ENCODE measurements at places on chromosomes 5 and 9.

DNA sequence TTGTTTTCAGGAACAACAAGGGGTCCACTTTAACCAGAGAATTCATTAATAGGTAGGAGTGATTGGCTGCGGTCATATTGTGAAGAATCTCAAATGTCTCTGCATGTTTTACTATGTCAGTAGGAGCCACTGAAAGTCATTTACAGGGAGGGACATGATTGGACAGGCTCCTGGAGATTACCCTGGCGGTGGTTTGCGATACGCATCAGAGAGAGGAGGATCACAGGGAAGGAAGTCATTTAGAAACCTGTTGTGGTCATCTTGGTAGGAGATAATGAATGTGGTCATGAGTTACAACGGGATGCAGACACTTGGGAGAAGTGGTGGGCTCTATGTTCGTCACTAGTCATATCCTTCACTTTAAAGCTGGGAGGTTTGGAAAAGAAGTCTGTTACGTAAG is 262.8 kb downstream of the FAM114A2 start:
- DNase-seq: no peak

GRCh38 chr9:22731786-22732185 is 285.2 kb downstream of the DMRTA1 start:
- no peak for DNase-seq

GRCh38 chr9:8221462-8221861 is 421.9 kb upstream of the DMAC1 start:
- DNase-seq: no peak

GRCh38 chr9:130732793-130733221 is 39.2 kb downstream of the EXOSC2 start:
- DNase-seq: no peak

- DNase-seq: no peak
Measured at GRCh38 chr9:137645211-137645610, 26.4 kb downstream of the EHMT1 start.

DNA sequence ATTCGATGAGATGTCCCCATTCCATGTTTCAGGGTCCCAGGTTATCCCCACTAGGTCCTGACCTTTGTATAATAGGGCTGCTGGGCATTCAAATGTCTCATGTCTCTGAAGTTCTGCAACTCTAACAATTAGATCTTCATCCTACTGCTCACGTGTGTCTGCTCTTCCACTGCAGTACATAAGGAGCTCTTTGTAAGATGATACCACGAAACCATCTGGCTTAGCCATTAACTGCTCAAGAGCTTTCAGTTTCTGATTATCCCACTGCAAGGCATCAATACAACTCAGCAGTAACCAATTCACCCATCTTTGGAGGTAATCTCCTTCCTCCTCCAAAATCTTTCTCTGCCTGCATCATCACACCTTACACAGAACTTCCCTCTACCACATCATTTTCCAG is 49.9 kb upstream of the PPP2CA start:
- DNase-seq: no peak

- no peak for DNase-seq
Measured at GRCh38 chr5:125205601-125206225, 459.3 kb upstream of the ZNF608 start.

DNA sequence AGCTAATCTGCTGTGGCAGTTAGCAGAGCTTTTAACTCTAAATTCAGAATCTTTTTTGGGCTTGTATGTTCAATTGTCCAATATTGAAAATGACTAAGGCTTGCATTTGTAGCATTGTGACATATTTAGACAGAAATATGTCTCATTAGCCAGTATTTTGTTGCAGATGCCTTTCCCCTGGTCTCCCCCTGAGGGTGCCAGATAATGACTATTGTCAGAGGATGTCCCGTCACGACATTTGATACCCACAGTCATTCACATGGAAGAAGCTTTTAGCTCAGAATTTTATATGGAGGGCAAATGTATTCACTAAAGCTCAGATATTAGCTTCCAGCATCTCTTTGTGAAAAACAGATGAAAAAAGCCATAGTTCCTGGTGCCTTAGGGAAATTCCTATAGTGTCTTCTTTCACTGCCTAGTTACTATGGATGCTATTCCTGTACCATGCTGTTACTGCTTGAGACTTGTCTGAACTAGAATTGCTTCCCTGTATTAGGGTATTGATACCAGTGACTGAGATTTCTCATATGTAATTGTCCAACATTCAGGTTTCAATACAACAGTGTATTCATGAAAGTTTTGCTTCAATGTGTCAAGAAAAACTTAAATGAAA is 96.2 kb downstream of the CCDC192 start:
- DNase-seq: no peak

DNA sequence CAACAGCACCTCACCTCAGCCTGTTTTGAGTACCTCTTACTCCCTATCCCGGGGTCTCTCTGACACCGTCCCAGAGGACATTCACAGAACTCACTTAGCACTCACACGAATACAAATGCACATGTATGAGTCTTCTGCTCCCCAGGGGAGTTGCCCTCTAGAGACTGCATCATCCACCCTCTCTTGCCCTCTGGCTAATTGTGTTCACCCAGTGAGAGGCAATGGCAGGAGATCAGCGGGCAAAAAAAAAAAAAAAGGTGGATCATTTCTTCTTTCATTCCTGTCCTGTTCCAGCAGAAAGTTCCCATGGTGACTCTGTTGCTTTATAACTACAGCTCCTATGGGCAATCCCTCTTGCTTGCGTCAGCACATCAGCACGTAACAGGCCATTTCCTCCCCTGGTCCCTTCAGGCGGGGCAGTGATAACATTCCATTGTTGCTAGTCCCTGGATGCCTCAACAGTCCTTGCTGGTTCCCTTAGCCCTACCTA is 23.5 kb upstream of the SNX2 start:
- DNase-seq: no peak

GRCh38 chr5:145236127-145236526 is 599.0 kb downstream of the PRELID2 start:
- no peak for DNase-seq

DNA sequence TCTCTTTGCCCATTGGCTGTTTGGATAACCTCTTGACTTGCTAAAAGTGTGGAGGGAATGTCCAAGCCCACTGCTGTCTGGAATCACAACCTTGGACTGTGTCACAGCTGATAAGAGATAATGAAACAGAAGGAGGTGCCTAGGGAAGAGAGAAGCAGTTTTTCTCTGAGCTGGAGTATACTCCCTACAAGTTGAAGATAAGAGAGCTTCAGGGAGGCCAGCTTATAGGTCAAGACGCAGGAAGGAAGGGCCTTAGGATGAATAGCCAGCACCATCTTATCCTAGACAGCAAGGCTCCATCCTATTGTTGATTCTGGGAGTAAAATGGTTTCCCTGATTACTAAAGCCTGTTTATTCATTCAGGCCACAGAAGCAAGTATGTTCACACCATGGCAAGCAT is 244.7 kb downstream of the NPR3 start:
- no peak for DNase-seq

GRCh38 chr9:135038331-135038730 is 49.1 kb upstream of the OLFM1 start:
- DNase-seq: no peak

GRCh38 chr5:138663009-138663408 is 87.8 kb upstream of the HSPA9 start:
- DNase-seq: no peak

DNA sequence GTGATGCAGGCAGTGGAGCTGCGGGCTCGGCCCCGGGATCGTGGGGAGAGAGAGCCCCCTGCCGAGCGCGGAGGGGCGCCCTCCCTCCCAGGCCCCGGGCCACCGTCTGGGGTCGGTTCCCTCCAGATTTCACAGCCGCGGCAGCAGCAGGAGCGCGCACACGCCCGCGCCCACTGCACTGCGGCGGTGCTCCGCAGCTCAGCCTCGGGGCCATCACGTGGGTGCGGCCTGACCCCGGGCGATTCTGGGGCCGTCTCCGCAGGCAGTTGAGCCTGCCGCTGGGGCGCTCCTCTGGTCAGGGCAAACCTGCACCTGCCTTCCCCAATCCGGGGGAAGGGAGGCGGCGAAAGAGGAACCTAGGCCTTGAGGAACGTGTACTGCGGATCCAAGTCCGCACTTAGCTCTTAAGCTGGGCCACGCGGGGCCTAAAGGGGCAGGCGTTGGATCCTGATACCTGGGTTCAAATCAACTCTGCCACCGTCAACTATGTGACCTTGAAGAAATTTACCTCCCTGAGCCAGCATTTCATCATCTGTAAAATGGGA is 9.4 kb upstream of the DELE1 start:
- DNase-seq: no peak

DNA sequence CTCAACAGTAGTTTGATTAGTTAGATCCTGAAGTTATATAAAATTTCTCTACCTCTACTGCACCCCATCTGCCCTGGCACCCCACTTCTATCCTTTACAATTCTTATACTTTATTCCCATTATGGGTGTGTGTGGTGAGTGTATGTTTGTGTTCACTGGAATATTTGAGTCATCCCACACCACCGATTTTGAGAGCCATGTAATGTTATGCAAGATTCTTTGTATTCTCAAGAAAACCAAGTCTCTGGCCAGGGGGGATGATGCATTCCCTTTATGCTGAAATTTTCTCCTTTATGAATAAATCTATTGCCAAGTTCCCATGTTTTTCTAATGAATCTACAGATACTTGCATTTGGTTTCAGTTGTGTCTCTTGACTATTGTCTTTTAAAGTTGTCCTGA is 266.8 kb downstream of the ARHGEF28 start:
- DNase-seq: no peak

DNA sequence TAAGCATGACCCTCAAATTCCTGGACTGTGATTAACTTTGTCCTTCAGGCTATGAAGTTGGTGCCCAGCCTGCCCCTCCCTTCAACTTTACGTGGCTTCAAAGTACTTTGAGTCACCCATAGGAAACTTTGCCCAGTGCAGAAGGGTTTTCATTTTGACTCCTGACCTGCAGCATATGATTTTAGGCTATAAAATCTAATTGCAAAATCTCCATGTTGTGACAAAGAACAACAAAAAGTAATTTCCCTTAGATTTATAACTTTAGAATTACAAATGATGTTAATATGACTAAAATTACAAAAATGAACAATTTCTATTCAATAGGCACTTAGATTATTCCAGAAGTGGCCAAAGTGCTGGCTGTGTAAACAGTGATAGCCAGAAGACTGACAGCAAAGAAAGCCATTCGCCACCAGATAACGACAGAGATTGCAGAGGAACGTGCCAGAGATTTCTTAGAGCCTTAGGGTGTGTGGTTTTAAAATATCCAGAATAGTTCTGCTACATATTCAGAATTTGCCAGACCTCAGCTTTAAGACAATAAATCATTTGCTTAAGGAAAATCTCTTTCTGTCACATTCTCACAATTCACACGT is 197.4 kb downstream of the SEMA5A start:
- no peak for DNase-seq

DNA sequence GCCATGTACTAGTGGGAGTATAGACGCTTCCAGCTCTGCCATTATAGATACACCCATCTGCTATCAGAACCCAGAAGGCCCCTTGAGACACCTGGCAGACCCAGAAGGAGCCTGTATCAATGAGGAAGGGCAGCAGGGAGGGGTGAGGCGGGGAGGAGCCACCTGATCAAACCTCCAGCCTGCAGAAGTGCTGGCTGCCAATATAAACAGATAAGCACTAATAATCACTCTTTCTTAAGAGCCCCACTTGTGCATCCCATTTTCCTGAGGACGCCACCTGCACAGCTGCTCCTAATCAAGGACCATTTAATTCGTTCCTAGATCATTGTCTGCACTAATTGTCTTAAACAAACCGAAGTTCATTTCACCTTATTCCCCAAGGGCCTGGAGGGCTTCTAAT is 75.0 kb upstream of the NEK6 start:
- no peak for DNase-seq

DNA sequence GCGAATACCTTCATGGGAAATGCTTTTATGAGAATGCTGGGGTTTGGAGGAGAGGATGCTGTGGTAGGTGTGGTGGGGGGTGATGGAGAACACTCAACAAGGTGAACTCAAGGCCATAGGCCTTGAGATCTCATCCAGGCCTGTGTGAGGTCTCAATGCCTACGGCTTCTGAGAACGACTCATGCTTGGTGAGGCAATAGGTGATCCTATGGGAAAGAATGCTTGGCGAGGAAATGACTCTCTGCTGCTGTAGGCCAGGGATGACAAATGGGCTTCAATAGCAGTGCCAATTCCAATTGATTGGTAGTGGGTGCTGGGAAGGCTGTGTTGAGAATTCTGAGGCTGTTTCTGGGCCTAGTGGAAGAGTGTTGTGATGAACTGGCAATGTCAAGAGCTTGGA is 280.2 kb upstream of the CLINT1 start:
- DNase-seq: no peak

GRCh38 chr9:87156247-87156646 is 208.9 kb upstream of the GAS1 start:
- no peak for DNase-seq

DNA sequence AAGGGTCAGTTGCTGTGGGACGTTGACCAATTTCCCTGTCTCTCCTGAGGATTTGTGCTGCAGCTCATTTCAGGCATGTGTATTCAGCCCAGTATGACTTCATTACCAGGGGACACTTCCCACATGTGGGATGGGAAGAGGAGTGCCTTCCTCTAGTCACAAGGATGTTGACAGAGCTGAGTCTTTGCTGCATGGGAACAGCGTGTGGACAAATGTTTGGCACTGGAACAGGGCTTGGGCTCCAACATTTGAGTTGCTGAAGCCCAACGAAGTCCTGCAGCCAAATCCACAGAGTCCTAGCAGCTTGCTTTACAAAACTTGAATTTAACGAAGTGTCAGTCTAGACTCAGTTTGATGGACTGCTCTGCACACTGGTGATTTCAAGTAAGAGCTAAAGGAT is 283.2 kb downstream of the SH3GL2 start:
- no peak for DNase-seq

- DNase-seq: no peak
Measured at GRCh38 chr9:70156729-70157128, 102.0 kb upstream of the SMC5 start.

DNA sequence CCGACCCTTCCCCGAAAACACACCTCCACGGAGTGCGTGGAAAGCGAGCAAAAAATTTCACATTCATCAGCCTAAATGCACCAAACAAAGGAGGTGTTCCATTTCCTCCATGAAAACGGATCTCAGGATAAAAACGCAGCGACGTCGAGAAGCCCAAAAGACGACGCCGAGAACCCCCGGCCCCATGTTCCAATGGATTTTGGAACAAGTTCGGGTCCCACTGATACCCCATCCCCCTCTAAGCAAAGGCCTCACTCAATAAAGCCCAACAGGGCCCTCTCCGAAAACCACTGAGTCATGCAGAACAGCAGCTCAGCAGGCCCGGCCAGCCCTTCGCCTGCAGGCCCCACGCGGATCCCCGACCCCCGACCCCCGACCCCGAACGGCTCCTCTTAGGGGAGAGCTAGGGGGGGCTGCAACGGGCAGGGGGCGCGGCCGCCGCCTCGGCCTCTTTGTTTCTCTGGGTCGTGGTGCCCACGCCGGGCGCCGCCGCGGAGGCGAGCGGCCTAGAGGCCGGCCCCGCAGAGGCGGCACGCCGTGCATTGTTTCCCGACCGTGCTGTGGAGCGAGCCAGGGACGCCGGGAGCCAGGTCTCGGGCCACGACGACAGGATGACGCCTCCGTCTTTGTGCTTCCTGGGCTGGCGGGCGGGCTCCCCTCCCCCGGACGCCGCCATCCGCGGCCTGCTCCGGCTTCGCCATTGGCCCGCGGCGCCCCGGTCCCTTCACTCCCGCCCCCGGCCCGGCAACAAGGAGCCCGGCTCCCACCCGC is 915 bp downstream of the ZFAND5 start:
- no peak for DNase-seq
